Left ventricle myocardium inferior (tissue), 1 donor: ENCODE measurements at places on chromosomes 1 and 21. TPM values are rescaled to one million over a fixed set of nuclear protein-coding genes. Genes with fewer than 3 reads are reported as not detected.

The C1orf167 gene
- total RNA-seq, result 2.5 TPM

The FCGR1A gene
- total RNA-seq, result 1.2 TPM

The IL24 gene
- total RNA-seq, result not detected

GRCh38 chr1:53125122-53125521, 17.3 kb downstream of the SLC1A7 start:
- no peak overlapping the region for H3K4me3 ChIP-seq
- peak overlapping the region; percentile 86 for H3K27ac ChIP-seq
- H3K27me3 ChIP-seq, result peaks cover 2% of the 10 kb centered on the region
- no peak for DNase-seq

GRCh38 chr1:247177755-247178154, 5.9 kb upstream of the ZNF124 start:
- H3K36me3 ChIP-seq, result no peaks in the 10 kb centered on the region
- H3K27me3 ChIP-seq, result no peaks in the 10 kb centered on the region
- no peak for DNase-seq
- no peaks in the 10 kb centered on the region for H3K4me1 ChIP-seq

- no peak for DNase-seq
- H3K4me3 ChIP-seq, result no peak overlapping the region
- no peak overlapping the region for H3K27ac ChIP-seq
Observed at GRCh38 chr1:72936151-72936740, 653.9 kb upstream of the NEGR1 start.
